ENCODE measurements at places on chromosomes 2 and 18.
A peak's percentile ranks its signal among the peaks of the same experiment; 100 is the strongest.

- DNase-seq, result no peak
Observed at GRCh38 chr2:129735576-129735975, 243.9 kb upstream of the RAB6C start.

DNA sequence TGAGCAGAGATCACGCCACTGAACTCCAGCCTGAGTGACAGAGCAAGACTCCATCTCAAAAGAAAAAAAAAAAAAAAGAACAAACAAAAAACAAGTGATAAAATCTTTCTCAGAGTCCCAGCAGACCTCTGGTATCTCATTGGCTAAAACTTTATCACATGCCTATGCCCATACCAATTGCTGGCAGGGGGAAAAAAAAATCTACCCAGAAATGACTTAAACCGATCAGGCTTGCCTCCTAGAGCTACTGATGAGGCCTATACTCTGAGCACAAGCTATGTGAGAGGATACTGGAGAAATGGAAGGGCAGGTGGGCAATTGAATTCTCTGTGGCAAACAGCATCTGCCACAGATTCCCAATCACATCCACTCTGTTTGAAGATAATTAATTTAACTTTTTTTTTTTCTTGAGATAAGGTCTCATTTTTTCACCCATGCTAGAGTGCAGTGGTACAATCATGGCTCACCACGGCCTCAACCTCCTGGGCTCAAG is 49.0 kb downstream of the FBXO36 start:
- DNase-seq, result no peak

- DNase-seq, result no peak
Observed at GRCh38 chr2:127360242-127360641, 27.5 kb downstream of the MAP3K2 start.

DNA sequence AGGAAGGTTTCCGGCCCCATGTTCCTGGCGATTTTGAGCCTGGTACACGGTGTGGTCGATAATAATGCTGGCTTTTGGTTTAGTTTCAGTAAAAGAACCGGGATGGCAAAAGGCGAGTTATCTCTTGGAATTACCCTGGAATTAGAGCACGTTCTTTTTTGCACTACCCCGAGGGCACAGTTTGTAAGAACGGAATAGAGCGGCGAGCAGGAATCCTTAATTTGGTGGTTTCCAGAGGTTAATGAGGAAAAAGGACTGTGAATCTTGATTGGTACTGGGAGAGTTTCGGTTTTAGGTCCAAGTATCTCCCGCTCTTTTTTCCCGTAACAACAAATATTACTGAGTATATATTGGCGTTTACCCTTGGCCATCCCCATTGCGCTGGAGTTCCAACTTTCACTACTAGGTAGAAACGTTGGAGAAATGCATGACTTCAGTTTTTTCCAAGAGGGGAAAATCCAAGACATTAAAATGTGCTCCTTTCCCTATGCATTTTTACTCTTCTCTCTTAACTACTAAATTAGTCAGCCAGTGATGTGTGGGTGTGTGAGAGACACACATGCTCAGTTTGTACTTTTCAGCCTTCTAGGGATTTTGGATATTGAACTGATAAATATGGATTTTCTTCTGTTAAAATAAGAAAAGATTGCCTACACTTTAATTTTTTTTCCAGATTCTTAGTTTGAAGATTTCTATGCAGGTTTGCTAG is 160.8 kb downstream of the AGPS start:
- DNase-seq, result no peak

- no peak for DNase-seq
Observed at GRCh38 chr2:206988884-206989283, 49.6 kb downstream of the CPO start.

DNA sequence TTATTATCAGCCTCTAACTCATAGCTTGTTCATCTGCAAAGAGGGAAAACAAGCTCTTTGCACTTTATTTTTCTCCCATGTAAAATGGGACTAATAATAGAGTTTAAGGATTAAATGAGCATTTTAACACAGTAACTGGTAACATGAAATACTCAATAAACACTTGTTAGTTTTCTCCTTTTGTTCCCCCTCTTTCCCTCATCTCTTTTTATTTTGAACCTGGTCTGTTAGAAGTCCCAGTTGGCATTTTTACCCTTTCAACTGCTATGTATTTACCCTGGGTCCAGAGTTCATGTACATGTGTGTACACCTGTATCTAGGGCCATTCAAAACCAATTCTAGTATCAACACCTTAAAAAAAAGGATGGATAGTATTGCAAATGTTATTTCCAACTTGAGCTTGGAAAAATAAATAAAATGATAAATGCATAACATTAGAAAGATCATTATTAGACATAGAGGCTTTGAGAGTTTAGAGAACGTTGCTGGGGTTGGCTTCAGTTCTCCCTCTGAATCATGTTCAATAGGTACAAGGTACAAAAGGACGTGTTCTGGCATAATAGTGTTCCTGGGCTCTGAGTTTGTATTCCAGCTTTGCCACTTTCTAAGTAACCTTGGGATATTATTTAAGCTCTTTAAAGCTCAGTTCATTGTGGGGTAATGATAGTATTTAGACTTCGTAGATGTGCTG is 5.2 kb upstream of the VPS54 start:
- DNase-seq, result no peak

- DNase-seq, result no peak
Observed at GRCh38 chr2:29579495-29580169, 341.8 kb downstream of the ALK start.

- DNase-seq, result no peak
Observed at GRCh38 chr18:49842656-49843055, 29.3 kb upstream of the ACAA2 start.

DNA sequence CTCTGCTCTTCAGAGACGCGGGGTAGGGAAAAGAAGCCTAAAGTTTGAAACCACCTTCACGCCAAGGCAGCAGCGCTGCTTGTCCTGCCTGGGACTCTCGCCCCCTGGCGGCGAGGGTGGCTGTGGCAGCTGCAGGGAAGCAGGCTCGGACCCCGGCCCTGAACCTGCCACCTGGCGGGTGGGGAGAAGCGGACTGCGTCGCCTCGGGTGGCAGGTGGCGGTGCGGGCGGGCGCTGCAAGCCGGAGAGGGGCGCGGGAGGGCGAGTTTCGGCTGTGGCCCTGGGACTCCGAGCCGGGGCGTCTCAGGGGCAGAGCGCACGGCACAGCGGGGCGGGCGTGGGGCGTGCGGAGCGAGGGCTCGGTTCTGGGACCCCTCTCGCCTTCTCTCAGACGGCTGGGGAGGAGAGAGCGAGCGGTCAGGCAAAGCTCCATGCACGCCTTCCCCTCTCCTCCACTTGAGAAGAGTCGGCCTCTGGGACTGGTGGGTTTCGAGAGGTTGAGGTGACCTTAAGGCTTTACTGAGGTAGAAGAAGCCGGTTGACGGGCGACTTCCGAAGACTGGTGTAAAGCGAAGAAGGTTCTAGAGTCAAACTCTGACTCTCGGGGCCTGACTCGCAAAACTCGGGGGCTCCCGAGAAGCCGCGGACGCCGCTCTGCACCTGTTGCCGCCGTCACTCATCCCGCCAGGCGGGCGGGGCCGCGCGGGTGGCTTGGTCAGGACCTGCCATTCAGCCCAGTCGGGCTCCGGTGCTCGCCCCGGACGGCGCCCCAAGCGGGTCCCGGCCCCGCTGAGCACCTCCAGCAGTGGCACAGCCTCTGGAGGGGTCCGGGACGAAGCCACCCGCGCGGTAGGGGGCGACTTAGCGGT is 1.1 kb upstream of the BOLL start:
- DNase-seq, result no peak

GRCh38 chr2:222734703-222735014 is 63.2 kb downstream of the MOGAT1 start:
- DNase-seq, result no peak

DNA sequence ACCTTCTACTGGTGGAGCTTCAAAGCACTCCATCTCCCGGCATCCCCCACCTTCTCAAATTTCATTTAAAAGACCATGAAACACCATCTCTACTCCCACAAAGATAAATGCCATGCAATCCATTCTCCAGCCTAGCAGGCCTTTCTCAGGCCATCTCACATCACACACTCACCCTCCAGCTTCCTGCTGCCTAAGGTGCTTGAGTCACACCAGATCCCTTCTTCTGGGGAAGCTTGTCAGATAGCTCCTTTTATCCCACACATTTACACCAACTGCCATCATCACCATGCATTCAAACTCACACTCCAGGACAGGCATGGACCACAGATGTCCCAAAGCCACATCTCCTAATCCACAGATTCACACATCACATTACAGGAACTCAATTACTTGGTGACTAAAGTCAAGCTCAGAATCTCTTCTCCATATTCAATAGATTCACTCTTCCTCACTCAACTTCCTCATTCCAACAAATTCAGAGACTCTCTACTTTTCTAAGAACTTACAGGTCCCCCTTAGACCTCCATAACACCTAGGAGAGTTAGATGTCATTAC is 292.5 kb downstream of the TNS1 start:
- DNase-seq, result no peak

DNA sequence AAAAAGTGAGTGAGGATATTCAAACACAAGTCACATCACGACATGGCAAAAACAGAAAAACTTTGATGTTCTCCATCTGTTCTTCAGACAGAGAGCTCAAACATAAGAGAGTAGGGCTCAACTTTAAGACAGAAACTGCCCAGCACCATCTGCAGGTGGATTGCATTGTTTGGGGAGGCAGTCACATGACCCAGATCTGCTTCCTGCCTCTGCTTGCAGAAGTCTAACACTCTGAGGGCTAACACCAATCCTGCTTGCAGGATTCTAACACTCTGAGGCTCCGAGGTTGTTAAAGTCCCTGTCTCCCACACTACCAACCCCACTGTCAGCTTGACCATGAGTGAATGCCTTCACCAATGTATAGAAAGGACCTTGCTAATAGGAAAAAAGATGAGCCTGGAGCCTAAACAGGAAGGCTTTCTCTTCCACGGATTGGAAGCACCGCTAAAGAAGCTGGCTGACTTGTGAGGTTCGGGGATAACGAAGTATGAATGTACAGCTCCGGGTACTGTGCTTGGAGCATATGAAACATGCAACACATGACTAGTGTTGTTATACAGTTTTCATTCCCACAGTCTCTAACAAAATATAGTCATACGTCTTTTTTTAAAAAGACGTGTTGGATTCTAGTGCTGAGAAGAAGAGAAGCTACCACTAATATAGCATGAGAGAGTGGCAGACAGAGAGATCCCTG is 176.6 kb upstream of the CREB1 start:
- peak; percentile 61 for DNase-seq

GRCh38 chr2:151007365-151007764 is 254.3 kb downstream of the RBM43 start:
- no peak for DNase-seq

DNA sequence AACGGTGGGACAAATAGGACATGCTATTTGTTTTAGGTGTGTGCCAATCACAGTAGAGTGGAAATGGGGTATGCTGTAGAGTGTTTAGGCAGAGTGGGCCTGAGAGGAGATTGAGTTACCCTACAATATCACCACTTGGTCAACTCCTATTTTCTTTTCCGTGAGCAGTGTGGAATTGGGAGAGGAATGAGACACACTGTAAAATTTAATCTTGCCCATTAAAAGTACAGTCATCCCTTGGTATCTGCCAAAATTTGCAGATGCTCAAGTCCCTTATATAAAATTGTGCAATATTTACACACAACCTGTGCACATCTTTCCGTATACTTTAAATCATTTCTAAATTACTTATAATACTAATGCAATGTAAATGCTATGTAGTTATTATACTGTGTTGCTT is 12.4 kb downstream of the FBXO48 start:
- DNase-seq, result no peak

DNA sequence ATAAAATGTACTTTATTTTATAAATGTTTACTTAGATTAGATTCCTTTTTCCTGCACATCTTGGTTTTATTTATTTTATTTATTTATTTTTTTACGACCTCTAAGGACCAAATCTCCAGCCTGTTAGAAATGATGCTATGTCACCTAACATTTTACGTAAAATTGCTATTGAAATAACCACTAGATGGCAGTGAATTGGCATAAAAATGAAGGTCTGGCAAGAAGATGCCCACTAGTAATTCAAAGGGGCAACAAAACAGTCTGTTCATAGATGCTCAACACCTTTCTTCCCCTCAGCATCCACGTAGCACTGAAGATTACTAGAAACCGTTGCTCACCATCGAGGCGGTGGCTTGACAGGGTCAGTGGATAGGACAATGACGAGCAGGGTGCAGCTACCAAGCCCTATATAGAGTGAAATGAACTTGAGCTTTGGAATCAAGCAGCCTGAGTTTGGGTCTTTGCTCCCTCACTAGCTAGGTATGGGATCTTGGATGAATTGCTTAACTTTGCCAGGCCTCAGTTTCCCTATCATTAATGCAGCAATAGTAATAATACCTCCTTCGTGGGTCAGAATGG is 128.7 kb upstream of the L3MBTL4 start:
- peak; percentile 34 for DNase-seq

GRCh38 chr2:27593240-27593639 is 10.4 kb downstream of the ZNF512 start:
- no peak for DNase-seq

- no peak for DNase-seq
Observed at GRCh38 chr18:34740101-34740500, 30.0 kb downstream of the DTNA start.

DNA sequence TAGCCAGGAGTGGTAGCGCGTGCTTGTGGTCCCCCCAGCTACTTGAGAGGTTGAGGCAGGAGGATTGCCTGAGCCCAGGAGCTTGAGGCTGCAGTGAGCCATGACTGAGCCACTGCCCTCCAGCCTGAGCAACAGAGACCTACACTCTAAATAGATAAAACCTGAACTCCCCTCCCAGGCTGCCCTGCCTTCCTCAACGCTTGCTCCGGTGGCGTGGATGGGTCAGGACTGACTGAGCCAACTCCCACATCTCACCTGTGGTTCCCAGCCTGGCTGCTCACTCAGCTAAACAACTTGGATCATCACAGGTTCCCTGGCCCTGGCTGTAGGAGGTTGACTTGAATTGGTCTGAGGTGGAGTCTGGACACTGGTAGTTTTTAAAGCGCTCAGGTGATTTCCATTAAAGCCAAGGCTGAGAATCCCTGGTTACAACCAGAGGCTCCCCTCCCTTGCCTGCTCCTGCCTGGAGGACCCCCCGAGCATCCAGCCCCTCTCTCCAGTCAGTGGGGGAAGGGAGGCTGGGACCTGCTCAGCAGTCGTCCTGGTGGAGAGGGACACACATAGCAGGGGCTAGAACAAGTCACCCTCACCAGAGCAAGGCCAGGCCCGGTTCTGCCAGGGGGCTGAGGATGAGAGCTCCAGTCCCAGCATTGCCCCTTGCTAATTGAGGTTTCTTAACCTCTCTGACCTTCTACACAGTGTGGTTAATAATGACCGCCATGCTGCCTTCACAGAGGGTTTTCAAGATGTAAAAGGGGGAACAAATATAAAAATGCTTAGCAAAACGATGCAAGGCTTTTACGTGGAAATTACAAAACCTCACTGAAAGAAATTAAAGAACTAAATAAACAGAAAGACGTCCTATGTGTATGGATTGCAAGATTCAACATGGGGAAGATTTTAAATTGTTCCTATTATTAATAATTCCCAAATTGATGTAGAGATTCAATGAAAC is 46.9 kb upstream of the TAF1B start:
- DNase-seq, result no peak

- peak; percentile 61 for DNase-seq
Observed at GRCh38 chr2:42142547-42143184, 26.5 kb upstream of the EML4 start.
